ENCODE measurements at places on chromosomes 5 and 9.

- no peak for DNase-seq
Measured at GRCh38 chr5:107296572-107296971, 374.2 kb downstream of the EFNA5 start.

DNA sequence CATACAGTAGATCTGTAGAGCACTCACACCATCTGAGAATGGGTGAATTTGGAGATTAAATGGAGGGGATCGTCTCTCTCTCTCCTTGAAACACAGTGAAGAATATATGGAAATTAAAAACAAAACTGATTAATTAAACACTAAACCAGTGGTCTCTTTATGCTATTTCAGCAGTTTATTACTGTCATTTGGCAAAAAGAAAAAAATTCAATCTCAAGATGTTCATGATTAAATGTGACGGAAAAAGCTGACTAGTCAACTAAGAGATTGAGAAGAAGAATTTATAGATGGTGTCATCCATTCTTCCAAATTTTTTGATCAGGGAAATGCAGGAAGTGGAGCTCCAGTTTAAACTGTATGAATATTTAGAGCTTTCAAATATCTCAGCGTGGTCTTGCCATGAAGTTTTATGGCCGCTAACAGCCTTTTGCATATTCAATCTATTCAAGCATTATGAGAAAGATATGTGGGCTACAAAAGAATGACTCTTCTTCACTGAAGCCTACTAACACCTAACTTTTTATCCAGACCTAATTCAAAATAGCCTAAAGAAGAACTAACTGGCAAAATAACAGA is 121.6 kb upstream of the DPYSL3 start:
- no peak for DNase-seq

DNA sequence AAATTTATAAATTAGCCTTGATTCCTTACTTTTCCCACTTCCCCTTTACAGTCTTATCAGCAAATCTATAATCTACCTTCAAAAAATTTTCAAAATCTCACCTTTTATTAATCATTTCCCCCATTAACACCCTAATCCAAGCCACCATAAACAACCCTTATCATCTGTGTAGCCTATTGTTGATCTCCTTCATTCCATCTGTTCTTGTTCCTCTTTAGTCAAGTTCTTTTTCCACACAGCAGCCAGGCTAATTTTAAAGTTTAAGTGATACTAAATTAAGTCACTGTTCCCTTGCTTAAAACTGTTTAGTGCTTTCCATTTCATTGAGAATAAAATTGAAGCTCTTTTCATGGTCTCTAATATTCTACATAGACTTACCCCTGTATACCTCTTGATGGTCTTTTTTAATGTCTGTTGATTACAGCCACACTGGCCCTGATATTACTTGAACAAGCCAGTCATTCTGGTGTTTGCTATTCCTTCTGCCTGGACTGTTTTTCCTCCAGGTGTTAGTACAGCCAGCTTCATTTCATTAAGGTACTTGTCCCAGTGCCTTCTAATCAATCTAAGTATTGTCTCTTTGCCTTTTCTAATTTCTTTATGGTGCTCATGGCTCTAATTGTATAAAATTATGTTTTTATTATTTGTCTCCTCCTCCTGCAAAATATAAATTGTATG is 31.1 kb downstream of the GPR151 start:
- no peak for DNase-seq

DNA sequence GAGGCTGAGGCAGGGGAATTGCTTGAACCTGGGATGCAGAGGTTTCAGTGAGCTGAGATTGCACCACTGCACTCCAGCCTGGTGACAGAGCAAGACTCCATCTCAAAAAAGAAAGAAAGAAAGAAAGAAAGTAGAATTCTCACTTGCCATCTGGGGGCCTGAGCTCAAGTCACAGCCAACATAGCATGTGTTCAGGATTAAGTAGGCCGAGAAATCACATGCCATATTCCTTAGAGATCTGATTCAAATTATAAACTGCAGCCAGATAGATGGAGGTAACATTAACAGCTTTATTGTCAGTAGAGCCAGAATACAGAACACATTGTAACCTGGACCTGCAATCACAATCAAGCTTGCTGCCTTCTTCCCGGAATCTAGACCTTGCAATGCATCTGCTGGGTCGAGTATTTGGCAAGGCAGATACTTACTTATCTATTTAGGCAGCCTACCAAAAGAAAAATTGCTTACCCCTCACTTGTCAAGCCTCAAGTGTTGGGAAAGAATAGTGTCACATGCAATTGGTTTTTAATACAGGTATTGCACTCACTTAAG is 173.7 kb downstream of the CPLANE1 start:
- DNase-seq: no peak

- DNase-seq: no peak
Measured at GRCh38 chr9:132541870-132542830, 40.3 kb upstream of the BARHL1 start.

- DNase-seq: no peak
Measured at GRCh38 chr9:25261445-25261844, 416.8 kb downstream of the TUSC1 start.

DNA sequence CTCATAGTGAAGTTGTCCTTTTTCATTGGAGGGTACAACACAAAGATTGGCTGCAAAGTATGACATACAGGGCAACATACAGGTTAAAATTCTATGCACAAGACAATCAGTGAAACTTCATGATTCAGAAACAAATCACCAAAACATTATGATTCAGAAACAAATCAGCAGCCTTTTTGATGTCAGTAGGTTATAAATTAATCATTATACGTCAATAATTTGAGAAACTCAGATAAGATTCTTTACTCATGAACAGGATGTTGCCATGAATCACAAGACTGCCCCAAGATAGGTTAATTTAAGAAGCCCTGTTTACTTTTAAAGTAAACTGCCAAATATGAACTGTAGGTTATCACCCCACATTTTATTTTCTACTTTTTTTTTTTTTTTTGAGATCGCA is 62.2 kb upstream of the IL33 start:
- DNase-seq: no peak

DNA sequence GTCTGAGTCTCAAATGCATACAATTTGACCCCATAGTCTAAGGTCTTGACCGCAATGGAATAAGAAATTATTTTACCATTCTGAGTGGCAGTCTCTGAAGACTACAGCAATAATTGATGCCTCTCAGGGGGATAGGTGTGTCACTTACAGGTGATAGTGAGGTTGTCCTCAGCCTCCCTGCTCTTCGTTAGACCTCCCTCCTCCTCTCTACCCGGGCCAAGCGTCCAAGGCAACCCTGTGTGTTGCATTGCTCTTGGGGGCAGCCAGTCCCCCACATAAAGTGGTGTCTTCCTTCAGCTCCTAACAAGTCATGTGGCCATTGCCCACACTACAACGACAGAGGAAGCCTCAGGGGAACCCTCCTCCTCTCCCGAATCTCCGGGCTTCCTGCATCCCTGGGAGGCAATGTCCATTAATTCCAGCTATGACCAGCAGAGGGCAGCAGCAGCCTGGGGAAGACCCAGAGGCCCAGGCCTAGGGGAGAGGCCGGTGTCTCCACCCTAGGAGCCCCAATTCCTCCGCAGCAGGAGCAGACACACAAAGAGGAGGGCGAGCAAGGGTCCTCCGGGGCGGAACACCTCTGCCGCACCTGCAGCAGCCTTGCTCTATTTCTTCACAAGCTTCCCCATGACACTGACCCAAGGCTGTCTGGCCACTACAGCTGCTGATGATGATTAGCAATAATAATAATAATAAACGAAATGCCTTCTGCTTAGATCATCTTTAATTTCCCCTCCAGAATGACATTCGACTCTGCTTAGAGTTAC is 134.8 kb downstream of the KCNIP1 start:
- DNase-seq: peak; percentile 29

GRCh38 chr9:81073821-81074220 is 615.5 kb downstream of the TLE1 start:
- DNase-seq: no peak

- no peak for DNase-seq
Measured at GRCh38 chr5:84260140-84260539, 124.5 kb downstream of the EDIL3 start.

DNA sequence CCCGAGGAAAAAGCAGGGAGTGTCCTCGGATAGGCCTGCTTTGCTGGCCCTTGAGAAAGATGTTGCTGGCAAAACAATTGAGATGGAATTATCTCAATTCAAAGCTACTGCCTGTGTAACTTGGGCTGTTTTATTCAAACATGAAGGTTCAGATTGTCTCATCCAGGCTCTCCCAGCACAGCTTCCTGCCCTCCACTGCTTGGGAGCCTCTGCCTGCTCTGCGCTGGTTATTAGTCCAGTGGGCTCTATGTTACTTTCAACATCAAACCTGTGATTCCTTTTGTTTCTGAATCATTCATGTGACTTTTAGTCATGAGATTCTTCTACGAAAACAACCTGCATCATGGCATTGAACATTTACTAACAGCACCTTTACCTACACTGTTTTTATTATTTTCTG is 123.2 kb downstream of the SNCAIP start:
- DNase-seq: no peak

- DNase-seq: no peak
Measured at GRCh38 chr9:134522502-134522848, 119.1 kb upstream of the COL5A1 start.

GRCh38 chr9:96031366-96031824 is 155.9 kb downstream of the ERCC6L2 start:
- no peak for DNase-seq

DNA sequence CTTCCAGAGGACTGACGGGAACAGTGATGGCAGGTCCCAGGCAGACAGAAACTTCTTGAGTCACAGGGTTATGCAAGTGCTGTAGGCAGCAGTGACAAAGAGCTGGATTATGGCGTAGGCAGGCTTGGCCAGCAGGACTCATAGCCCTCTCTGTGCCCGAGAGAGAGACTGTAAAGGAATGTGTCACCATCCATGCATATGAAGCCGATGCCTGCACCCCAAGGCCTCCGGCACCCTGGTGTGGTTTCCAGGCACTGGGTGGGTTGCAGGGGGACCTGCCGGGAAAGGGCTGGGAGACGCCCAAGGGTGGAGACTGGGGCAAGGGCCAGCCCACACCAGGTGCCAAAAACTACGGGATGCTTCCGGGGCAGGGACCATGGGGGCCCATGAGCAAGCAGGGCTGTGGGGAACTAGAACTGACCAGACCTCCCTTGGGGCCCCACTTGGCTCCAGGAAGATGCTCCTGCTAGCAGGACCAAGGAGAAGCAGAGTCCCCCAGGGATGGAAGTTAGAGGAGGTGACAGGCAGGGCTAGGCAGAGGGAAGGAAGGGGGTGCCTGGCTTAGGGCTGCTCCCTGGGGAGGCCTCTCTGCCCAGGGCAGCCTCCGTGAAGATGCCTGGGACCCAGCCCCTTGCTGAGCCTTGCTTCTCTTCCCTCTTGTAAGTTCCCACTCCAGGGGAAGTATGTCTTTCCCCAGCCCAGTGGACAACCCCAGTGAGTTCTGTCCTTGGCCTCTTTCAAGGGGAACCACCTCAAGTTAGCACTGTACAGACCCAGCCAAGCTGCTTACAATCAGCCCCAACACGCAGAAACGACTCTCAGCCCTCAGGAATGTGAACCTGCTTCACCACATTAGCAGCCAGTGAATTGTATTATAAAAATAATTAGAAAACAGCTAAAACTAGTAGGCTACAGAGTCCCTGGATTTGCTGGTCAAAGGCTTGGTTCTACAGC is 10.5 kb upstream of the IPPK start:
- DNase-seq: no peak

GRCh38 chr5:110917161-110917875 is 154.2 kb upstream of the TSLP start:
- no peak for DNase-seq

GRCh38 chr9:106077731-106078130 is 383.4 kb downstream of the TMEM38B start:
- no peak for DNase-seq

DNA sequence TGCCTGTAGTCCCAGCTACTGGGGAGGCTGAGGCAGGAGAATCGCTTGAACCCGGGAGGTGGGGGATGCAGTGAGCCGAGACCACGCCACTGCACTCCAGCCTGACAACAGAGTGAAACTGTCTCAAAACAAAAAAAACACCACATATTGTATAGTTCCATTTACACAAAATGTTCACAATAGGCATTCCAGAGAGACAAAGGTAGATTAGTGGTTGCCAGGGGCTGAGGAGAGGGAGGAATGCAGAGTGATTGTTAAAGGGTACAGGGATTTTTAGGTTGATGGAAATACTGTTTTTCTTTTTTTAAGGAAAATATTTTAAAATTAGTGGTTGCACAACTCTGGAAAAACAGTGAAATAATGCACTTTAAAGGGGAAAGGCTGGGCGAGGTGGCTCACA is 19.6 kb downstream of the ETF1 start:
- DNase-seq: no peak

GRCh38 chr9:90801241-90801972 is at the start of gene SYK:
SYK (plus strand) TSS chr9:90801819; CDS start chr9:90843899, 42,080 bp downstream.
- DNase-seq: no peak

DNA sequence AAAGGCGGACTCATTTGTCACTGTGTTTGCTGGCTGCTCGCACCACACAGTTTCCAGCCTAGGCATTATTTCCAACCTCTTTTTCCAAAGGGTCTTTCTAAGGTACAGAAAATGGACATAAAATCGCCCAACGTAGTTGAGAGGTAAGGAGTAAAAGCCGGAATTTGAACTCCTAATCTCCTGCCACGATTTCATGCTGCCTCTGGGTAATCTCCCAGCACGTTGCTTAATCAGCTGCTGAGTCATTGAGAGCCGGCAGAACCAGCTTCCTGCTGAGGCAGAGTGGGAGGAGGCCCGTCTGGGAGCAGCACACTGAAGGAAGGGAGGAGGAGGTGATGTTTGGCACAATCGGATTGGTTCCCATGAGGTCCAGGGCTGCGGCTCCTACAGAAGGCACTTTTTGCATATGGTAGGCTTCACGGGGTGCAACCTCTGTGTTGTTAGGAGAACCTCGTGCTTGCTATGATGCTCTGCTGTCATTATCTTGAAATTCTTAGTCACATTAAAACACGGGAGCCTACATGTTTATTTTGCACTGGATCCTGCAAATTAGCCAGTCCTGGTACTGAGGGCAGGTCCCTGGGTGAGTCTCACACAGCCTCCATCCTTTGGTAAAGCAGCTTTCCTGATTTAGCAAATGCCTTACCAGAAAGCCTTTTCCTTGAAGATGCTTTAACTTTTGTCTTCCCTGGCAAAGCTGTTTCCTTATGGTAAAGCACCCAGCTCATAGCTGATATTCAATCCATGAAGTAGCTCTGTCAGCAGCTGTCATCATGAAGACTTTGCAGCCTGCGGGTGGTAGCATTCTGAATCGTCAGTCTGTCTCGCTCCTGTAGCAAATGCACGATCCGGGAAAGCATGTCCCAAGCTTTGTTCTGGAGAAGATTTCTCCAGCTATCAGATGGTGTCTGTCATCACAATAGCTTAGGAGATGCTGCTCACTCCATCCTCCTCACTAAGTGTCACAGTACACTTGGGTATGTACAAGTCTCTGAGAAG is 191.6 kb upstream of the MSX2 start:
- no peak for DNase-seq

GRCh38 chr5:75567710-75568109 is 43.5 kb upstream of the ANKDD1B start:
- DNase-seq: no peak

GRCh38 chr5:34655354-34655991 is 655 bp upstream of the RAI14 start:
- DNase-seq: no peak

All from activated naive CD8-positive, alpha-beta T cell treated with anti-CD3 and anti-CD28 coated beads, Interleukin-2, amount 50 U/mL, for 16 hours (primary cell).